Cardiac muscle cell (in vitro differentiated cells and primary cell): ENCODE measurements at places on chromosomes 12 and 14.

- peaks cover 18% of the 10 kb centered on the region for H3K4me1 ChIP-seq
- H3K27me3 ChIP-seq: no peaks in the 10 kb centered on the region
- peak within 1 kb of the TSS; percentile 86 for H3K4me3 ChIP-seq
- H3K36me3 ChIP-seq: no peaks in the 10 kb centered on the region
Observed at GRCh38 chr14:105020815-105021655, at the start of gene CDCA4. TSS of gene CDCA4 (minus strand) at chr14:105021083. CDS start at chr14:105011929, 9,154 bp downstream.

- no peak overlapping the region for H3K4me3 ChIP-seq
- H3K27me3 ChIP-seq: no peaks in the 10 kb centered on the region
- H3K27ac ChIP-seq: no peak overlapping the region
- H3K4me1 ChIP-seq: no peaks in the 10 kb centered on the region
- DNase-seq: no peak
- no peaks in the 10 kb centered on the region for H3K36me3 ChIP-seq
Observed at GRCh38 chr12:78120866-78121560, 290.3 kb downstream of the NAV3 start.

DNA sequence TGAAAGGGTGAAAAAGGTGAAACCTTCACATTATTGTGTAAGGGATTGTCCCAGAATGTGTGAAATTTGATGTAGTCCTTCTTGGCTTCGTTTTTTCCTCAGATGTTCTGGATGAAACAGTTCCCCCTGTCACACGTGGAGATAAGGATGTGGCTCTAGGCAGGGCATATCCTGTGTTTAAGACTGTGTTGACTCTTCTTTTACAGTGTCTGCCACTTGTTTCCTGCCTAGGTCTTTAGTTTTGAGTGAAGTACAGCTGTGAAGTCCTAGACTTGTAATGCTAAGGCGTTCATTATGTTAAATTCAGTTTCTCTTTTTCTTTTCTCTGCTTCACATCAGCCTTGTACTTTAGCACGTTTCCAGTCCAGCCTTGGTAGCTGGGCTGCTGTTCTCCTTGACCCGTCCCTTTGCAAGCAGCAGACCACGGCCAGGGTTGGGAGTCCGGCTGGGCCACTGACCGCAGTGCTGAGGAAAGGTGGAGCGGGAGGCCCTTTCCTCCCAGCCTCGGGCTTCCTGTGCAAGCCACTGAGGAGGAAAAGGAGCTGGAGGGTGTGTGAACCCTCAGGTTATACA is 59.1 kb downstream of the RASSF3 start:
- H3K27me3 ChIP-seq: no peaks in the 10 kb centered on the region
- no peak overlapping the region for H3K4me3 ChIP-seq
- H3K4me1 ChIP-seq: peaks cover 86% of the 10 kb centered on the region

GRCh38 chr12:112178796-112179195 is 53.4 kb downstream of the TRAFD1 start:
- H3K4me1 ChIP-seq: no peaks in the 10 kb centered on the region
- H3K4me3 ChIP-seq: no peak overlapping the region
- H3K27ac ChIP-seq: no peak overlapping the region
- peaks cover 53% of the 10 kb centered on the region for H3K36me3 ChIP-seq
- DNase-seq: no peak
- H3K27me3 ChIP-seq: no peaks in the 10 kb centered on the region

DNA sequence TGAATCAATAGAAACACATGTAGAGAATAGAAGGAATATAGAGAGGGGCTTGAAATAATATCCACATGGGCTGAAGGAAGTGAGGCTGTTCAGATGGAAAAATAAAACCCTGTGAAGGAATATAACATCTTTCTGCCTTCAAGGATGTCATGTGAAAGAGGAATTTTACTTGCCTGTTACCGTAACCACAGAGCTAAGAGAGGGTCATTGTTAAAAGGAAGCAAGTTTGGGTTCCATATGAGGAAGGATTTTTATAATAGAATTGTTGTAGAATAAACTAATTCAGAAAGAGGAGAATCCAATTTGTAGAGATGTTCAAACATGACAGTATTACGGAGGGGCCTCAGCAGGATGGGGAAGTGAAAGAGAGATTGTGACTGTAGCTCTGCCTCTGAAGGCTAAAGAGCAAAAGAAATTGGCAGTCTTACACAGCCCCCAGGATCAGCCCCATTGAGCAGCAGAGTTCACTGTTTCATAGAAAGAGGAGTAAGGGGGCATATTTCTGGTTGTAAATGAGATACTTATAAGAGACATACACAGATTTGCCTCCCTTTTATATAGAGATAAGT is 41.8 kb upstream of the PTPRR start:
- no peaks in the 10 kb centered on the region for H3K36me3 ChIP-seq
- no peak for DNase-seq
- no peaks in the 10 kb centered on the region for H3K4me1 ChIP-seq
- no peak overlapping the region for H3K4me3 ChIP-seq
- no peaks in the 10 kb centered on the region for H3K27me3 ChIP-seq
- H3K27ac ChIP-seq: no peak overlapping the region

DNA sequence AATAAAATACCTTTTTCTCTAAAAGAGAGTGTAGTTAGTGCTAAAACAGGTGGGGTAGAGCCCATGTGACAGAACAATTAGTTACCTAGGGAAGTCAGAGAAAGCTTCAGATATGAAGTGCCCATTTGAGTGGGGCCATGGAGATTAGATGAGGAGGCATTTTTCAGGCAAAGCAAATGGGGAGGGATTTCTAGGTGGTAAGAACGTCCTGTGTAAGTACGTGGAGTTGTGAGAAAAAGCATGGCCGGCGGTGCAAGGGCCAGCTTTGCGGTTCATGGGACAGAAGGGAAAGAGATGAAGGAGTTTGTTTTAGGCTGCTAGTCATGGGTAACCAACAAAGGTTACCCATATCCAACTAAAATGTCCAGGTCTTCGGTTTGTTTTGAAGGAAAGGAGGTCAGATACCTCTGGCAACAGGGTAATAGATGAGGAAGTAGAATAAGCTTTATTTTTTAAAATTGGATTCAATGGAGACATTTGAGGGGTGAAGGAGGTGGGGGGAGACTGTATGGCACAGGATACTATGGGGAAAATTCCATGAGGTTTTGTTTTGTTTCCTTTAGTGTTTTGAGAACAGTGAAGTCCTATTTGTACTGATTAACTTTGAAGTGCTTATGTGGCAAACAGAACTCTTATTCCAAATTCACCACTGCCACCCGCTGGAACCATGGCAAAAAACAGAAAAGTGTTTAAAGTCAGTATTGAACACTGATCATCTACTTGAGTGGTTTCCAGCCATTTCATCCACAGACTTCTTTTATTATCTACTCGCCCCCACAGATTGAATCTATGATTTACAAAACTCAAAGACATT is 10.0 kb upstream of the SNRPF start:
- no peaks in the 10 kb centered on the region for H3K27me3 ChIP-seq
- DNase-seq: peak; percentile 61
- H3K4me1 ChIP-seq: no peaks in the 10 kb centered on the region
- H3K4me3 ChIP-seq: no peak overlapping the region
- no peaks in the 10 kb centered on the region for H3K36me3 ChIP-seq

DNA sequence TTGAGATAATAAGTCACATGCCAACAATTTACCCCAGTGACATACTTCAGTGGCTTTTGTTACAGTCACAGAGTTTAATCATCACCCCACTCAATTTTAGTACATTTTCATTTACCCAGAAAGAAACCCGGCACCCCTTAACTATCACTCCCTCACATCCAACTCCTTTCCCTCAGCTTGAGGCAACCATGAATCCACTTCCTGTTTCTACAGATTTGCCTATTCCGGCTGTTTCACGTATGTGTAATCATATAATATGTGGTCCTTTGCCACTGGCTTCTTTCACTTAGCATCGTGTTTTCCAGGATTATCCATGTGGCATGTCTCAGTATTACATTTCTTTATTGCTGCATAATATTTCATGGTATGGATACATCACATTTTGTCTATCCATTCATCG is 147.5 kb downstream of the CFAP54 start:
- H3K4me1 ChIP-seq: no peaks in the 10 kb centered on the region
- no peak overlapping the region for H3K4me3 ChIP-seq
- no peak for DNase-seq
- no peaks in the 10 kb centered on the region for H3K27me3 ChIP-seq

GRCh38 chr14:96165493-96166436 is 38.9 kb upstream of the BDKRB2 start:
- H3K36me3 ChIP-seq: no peaks in the 10 kb centered on the region
- H3K27me3 ChIP-seq: no peaks in the 10 kb centered on the region
- DNase-seq: no peak
- H3K27ac ChIP-seq: no peak overlapping the region
- no peak overlapping the region for H3K4me3 ChIP-seq
- H3K4me1 ChIP-seq: no peaks in the 10 kb centered on the region

DNA sequence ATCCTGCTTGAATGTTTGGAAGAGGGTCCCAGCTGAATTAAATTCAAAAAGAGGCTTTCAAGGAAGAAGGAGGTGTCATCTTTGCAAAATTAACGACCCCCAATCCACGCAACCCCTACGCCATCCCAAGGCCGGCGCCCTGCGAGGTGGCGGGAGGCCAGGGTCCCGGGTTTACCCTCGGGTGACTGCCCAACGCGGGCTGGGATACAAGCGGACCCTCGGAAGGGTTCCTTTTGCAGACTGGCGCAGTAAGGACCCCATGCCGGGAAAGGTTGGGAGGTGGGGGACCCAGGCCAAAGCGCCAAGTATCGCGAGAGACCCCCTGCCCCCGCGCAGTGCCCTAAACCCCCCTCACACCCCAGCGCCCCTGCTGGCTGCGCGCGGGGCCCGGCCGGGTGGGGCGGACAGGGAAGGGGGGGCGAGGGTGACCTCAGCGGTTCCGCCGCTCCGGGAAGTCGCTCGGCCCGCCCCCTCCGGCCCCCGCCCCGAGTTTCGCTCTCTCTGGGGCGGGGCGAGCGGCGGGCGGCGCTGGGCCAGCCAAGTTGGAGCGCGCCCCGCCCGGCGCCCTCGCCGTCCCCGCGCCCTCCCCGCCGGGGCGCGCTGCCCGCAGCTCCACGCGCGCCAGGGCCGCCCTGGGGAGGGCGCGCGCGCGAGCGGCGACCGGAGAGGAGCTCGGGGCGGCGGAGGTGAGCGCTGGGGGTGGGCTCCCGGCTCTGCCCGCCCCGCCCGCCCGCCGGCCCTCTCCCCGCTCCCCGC is 708 bp upstream of the ZBTB42 start:
- H3K4me1 ChIP-seq: peaks cover 25% of the 10 kb centered on the region
- peak overlapping the region; percentile 49 for H3K4me3 ChIP-seq
- DNase-seq: peak; percentile 85
- H3K27me3 ChIP-seq: no peaks in the 10 kb centered on the region

DNA sequence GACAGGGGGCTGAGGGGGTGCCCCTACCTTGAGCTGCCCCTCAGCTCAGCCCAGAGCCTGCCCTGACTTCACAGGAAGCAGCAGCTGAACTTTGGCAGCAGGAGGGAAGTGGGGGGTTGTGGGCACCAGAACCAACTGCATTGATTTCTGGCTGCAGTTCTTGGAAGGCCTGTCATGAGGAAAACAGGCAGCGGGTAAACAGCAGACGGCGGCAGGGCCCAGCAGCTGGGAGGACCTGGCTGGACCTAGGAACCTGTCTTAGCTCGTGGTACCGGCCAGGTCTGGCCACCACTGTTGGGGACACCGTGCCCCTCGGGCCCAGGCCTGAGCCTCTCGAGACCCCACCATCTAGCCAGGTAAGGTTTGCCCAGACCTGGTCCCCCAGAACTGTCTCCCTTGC is 154.2 kb upstream of the MYL2 start:
- H3K36me3 ChIP-seq: no peaks in the 10 kb centered on the region
- H3K4me1 ChIP-seq: no peaks in the 10 kb centered on the region
- no peak overlapping the region for H3K4me3 ChIP-seq

GRCh38 chr12:112996501-112996900 is 18.2 kb downstream of the OAS2 start:
- H3K36me3 ChIP-seq: no peaks in the 10 kb centered on the region
- no peak for DNase-seq
- no peaks in the 10 kb centered on the region for H3K4me1 ChIP-seq
